ENCODE measurements at places on chromosomes 2 and 18.

DNA sequence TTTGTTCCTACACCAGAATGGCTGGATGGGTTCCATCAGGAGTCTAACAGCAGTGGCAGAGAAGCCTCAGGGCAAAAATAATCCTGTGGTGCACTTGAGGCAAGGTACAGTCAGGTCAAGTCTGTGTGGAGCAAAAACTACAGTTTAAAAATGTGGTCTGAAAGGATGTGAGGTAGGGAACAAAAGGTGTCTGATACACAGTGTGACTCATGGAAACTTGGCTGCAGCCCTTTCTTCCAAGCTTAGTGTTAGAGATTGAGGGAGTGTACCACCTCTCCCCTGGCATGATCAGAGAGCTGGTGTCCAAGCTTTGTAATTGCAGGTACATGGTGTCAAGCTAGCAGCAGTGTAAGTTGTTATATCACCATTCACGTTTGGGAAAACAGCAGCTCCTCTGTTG is 8.9 kb downstream of the ANKAR start:
- DNase-seq, result no peak

GRCh38 chr2:217282531-217282930 is 422.7 kb upstream of the TNP1 start:
- DNase-seq, result peak; percentile 41

DNA sequence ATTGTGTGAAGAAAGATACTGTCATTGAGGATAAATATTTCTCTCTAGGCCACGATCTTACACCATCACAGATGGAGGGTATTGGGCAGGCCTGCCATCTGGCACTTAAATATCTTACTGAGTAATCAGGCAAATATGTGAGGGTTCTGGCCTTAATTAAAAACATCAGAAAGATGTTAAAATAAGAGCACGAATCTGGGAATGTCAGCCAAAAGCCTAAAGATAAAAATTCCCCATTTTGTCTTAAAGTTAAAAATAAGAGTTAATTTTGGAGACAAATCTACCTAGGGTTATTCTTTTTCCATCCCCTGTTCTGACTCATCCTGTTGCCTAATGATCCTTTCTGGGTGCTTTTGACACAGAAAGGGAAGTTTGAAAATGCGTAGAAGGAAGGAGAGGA is 121.0 kb downstream of the SUCLG1 start:
- DNase-seq, result peak; percentile 89

DNA sequence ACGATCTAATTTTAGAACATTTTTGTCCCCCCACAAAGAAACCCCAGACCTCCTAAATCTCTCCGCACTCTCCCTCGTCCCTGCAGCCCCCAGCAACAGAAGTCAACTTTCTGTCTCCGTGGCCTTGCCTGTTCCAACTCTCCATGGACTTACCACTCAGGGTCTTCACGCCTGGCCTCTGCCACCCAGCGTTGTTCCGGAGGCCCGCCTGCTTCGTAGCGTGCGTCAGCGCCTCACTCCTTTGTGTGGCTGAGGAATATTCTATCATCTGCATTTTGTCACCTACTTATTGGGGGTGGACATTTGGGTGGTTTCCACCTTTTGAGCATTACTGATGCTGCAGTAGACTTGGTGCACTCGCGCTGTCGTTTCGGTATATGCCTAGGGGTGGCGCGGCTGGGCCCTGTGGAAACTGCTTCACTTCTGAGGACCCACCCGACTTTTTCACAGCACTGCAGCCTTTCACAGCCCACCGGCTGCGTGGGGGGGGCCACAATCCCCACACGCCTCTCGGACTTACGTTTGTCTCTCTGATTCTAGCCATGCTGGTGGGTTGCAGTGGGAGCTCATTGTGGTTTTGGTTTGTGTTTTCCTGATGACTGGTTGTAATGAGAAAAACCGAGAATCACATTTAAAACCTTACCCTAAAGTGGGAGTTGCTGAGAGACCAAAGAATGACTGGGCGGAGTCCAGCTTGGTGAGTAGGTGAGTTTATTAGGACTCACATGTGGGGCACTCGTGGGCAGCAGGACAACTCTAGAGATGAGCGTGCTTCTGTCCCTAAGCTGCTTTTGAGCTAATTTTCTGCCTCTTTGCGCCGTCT is 1.4 kb upstream of the HSBP1L1 start:
- no peak for DNase-seq

DNA sequence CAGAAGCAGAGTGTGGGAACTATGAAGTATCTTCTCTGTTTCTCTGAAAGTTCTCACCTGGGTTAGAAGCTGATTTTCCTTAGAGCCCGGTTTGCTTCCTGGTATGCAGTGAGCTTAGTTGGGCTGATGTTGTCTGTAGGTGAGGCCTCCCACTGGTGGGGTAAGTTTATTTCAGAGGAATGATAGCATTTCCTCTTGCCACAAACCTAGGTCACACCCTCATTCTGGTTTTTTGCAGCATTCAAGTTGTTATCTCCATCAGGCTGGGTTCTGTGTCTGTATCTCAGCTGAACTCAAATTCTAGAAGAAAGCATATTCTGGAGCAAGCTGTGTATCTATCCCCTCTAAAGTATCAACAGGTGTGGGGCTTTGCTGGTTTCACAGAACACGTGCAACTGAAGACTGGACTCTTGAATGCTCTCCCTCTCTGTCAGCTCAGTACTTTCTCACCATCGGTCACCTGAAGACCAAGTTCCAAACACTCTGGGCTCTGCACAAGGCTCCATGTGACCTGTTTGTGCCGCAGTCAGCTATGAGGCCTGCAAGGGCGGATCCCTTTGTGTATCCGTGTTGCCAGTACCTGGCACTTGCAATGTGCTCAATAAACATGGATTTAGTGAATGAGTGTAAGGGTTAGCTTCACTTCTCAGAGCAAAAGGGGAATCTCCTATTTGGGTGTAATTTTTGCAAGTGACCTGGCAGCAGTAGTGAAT is 49.5 kb upstream of the MBOAT2 start:
- no peak for DNase-seq

DNA sequence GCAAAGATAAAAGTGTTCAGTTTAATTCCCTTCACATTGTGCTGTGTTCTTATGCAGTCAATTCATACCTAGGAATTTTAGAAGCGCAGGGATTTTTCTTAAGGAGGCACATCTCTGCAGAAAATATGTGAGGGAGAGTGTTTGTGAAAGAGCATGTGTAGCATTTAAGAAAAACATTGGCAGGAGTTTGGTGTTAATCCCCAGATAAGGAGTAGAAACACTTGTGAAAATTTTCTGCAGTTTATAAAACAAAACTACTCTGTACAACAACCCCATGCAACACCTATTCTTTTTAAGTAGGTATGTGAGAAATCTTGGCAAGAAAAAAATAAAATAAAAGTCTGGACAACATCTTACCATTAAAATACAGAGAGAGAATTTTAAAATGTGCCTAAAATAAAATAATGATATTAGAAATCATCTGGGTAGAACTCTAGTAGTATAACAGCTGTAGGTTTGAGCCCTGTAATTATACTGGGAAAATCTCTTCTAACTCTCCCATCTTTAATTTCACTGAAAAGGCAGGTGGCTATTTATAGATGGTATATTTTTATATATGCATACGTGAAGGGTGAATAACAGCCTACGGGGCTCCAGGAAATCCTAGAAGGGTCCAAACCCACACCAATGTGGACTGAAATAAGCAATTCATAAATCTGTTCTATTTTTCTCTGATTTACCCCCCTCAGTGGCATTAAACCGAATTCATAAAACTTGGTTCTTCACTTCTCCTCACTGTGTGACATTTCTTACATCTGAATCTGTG is 6.6 kb downstream of the FZD7 start:
- no peak for DNase-seq

GRCh38 chr2:7752291-7752690 is 835.1 kb downstream of the RNF144A start:
- no peak for DNase-seq

GRCh38 chr2:27191070-27191829 is 20.6 kb upstream of the ATRAID start:
- DNase-seq, result peak; percentile 78

- DNase-seq, result peak; percentile 63
Measured at GRCh38 chr2:216714376-216714775, 19.0 kb upstream of the IGFBP5 start.

DNA sequence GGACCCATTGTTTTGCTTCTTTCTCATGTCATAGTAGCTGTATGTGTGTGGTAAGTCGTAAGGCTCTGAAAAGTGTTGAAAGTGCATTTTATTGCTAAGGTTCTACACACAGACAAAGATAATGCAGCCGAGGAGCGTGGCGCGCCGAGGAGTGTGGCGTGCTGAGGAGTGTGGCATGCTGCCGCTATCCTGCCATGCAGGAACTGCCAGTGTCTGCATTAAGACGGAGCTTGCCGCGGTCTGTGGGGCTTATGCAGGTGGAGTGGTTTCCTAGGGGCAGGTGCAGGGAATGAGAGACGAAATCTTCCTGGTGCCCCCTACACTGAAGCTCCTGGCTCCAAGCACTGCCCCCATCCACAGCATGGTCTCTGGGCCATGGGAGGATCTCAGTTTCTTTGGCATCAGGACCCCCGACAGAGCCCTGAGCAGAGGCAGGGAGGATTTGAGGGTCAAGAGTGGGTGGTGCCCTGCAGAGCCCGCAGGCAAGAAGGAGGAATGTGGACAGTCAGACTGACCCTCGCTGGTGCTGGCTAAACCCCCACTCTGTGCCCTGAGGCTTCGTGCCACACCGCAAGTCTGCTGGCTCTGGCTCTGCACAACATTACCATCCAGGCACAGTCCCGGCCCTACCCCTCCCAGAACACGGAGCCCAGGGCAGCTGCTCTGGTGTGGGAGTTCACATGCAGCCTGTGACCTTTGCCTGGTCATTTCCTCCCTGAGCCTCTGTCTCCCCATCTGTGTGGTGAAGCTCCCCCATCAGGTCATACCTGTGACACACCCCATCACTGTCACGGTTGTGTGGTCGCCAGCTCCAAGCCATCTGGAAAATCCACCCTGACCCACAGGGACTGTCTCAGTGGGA is 3.2 kb downstream of the SNED1 start:
- no peak for DNase-seq

DNA sequence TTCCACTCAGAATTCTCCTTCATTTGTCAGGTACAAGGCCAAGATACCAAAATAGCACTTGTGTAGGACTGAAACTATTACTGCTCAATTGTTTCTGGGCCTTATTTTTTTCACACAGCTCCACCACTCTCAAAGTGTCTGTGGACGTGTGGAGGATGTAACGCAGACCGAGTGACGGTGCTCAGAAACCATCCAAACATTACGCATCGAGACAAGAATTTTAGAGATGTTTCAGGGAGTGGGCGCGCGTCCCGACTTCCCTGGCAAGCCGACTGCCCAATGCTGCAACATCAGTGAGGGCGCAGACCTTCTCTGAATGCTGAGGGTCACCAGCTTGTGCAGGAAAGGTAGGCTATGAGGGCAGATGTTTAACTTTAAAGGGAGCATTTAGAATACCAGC is 108.4 kb downstream of the GATA6 start:
- no peak for DNase-seq

DNA sequence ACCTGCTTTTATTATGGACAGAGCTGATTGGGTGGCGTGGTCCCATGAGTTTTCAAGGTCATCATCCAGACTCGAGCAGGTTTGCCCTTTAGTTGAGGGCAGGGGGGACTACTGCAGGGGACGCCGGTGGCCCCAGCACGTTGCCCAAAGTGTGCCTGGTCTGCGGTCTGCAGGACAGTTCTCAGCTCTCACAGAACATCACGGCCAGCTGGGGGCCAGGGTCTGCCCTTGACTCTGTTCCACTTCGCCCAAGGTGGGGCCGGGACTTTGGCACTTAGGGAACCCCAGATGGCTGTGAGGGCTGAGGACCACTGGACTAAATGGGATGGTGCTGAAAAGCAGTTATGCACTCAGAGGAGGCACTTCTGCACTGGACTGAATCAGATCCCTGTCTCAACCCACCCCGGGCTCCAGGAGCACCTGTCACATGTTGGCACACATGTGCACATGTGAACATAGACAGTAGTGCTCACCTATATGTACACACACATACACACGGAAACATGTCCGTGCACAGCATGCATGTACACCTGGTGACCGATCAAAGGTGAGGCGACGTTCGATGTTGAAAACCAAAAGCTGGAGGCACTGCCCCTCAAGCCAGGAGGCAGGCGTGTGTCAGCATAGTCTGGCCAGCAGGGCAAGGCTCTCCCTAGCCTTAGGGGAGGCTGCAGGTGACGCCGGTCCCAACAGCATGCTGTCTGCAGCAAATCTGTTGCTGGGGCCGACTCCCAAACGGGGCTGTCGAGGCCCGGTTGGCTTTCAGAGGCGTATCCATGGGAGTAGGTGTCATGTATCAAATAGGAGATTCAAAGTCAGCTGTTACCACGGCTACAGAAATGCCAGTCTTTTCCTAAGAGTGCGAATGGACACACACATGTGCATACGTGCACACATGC is 10.2 kb downstream of the ANO7 start:
- DNase-seq, result no peak

DNA sequence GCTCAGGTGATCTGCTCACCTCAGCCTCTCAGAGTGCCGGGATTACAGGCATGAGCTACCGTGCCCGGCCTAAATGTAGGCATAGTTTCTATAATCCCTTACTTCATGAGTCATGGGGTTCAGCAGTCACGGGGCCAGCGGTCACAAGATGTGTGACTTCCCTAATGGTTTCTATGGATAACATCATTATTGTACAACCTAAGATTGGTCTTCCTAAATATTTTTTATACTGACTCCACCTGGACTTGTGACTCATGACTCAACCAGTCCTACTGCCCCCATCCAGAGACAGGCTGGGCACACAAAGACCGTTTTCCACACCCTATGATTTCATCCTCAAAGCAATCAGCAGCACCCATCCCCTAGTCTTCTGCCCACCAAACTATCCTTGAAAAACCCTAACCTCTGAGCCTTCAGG is 15.9 kb downstream of the FAM210A start:
- no peak for DNase-seq

GRCh38 chr2:18380321-18380720 is 180.1 kb downstream of the RDH14 start:
- peak; percentile 35 for DNase-seq

- peak; percentile 94 for DNase-seq
Measured at GRCh38 chr2:54572262-54572635, 116.1 kb downstream of the SPTBN1 start.

DNA sequence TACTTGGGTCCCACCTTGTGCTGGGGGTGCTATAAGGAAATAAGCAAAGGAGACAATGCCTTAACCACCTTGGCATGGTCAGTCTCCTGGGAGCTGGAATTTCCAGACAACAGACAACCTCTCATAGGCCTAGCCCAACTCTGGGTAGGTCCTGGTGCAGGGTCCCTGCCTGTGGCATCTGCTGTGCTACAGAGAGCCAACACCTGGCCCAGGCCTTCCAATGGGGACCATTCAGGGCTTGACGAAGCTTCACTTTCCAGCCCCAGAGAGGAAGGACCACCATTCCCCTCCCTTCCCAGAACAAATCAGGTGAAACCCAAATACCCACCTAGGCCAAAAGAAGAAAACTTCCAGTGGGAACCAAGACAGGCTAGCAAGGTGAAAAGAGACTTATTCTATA is 82.8 kb downstream of the SMAD7 start:
- DNase-seq, result no peak

GRCh38 chr2:172806996-172807395 is 71.4 kb downstream of the RAPGEF4 start:
- no peak for DNase-seq

DNA sequence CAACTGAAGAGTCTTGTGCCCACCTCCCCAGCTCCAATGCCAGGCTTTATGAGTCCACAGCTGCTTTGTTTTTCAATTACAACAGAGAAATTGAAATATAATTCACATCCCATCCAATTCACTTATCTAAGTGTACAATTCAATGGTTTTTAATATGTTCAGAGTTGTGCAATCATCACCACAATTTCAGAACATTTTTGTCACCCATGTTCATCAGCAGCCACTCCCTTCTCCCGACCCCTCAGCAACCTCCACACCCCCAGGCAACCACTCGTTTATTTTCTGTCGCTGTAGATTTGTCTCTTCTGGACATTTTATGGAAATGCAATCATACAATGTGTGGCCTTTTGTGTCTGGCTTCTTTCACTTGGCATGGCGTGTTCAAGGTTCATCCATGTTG is 23.3 kb downstream of the INHBB start:
- DNase-seq, result no peak

Data from fibroblast of skin of scalp (primary cell).